ENCODE measurements at places on chromosomes 2 and 18. TPM values are rescaled to one million over a fixed set of nuclear protein-coding genes. Genes with fewer than 3 reads are reported as not detected.
A peak's percentile ranks its signal among the peaks of the same experiment; 100 is the strongest.

DNA sequence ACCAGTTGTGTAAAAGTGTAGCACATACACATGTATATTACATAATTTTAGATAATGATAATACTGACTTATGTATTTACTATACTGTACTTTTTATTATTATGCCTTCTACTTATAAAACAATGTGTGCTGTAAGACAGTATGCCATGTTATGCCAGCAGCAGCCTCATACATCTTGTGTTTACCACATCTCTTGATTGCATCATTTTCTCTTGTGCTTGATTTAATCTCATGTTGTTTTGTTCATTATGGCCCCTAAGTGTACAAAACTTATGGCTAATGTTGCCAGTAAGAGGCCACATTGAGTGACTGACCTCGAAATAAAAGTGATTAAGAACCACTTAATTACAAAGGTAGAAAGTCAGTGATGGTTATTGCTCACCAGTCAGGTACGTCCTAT is 128.0 kb upstream of the SP5 start:
- DNase-seq, result no peak
- peaks cover 13% of the 10 kb centered on the region for H3K4me1 ChIP-seq
- H3K36me3 ChIP-seq, result no peaks in the 10 kb centered on the region
- H3K4me3 ChIP-seq, result no peak overlapping the region
- no peaks in the 10 kb centered on the region for H3K27me3 ChIP-seq
- no peak overlapping the region for H3K27ac ChIP-seq

DNA sequence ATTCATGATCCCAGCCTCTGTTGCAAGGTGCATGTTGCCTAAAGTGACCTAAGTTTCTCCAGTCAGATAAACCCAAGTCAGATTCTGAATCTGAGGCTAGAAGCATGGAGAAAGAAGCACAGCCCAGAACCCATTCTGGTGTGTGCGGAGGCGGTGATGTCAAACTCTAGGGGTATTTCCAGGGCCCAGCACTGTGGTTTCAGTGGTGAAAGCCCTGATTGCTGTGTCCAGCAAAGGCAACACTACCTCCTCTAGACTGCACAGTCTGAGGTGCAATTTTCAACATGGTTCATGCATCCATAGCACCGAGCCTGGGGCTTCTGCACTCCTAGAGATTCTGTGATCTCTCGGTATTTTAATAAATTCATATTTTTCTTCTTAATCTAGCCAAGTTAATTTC is 264.8 kb upstream of the KLHL29 start:
- no peak overlapping the region for H3K27ac ChIP-seq
- no peak overlapping the region for H3K4me3 ChIP-seq
- H3K4me1 ChIP-seq, result no peaks in the 10 kb centered on the region
- no peaks in the 10 kb centered on the region for H3K36me3 ChIP-seq

The DSG3 gene
- not detected for total RNA-seq

- no peak for DNase-seq
- no peaks in the 10 kb centered on the region for H3K27me3 ChIP-seq
- no peaks in the 10 kb centered on the region for H3K36me3 ChIP-seq
Measured at GRCh38 chr2:32248299-32248698, 16.4 kb downstream of the NLRC4 start.

- H3K4me1 ChIP-seq, result peaks cover 9% of the 10 kb centered on the region
- no peaks in the 10 kb centered on the region for H3K36me3 ChIP-seq
- H3K27ac ChIP-seq, result no peak overlapping the region
- H3K27me3 ChIP-seq, result no peaks in the 10 kb centered on the region
- no peak overlapping the region for H3K4me3 ChIP-seq
- DNase-seq, result peak; percentile 50
Measured at GRCh38 chr2:25494616-25495015, 152.9 kb upstream of the DNMT3A start.

The CPLX4 gene
- 0.12 TPM for total RNA-seq

DNA sequence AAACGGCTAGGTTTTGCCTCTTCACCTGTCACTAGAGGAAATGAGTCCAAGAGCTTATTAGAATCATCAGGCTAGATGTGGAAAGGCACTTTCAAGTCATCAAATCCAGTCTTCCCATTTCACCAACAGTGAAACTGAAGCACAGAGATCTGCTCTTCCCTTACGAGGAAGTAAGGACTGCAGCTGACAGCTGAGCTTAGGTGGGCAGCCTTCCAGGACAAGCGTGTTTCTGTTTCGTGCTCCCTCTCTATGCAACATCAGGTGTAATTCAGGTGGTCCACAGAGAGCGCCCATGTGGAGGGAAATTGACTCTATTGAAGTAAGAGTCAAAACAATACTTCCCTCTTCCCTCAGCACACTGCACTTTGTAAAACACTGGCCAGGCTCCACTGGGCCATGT is 5.5 kb downstream of the CYRIA start:
- no peak overlapping the region for H3K27ac ChIP-seq
- no peak overlapping the region for H3K4me3 ChIP-seq
- no peaks in the 10 kb centered on the region for H3K36me3 ChIP-seq
- no peak for DNase-seq

- no peaks in the 10 kb centered on the region for H3K4me1 ChIP-seq
- H3K36me3 ChIP-seq, result no peaks in the 10 kb centered on the region
- DNase-seq, result peak; percentile 76
- H3K27ac ChIP-seq, result no peak overlapping the region
- H3K27me3 ChIP-seq, result peaks cover 96% of the 10 kb centered on the region
- H3K4me3 ChIP-seq, result peak overlapping the region; percentile 51
Measured at GRCh38 chr2:176638167-176639015, 369.1 kb downstream of the MTX2 start.

The EVX2 gene
- total RNA-seq, result not detected
